ENCODE measurements at places on chromosomes 11 and 22.

GRCh38 chr11:1112351-1113191 lies 37.9 kb downstream of the MUC2 start:
- no peak for DNase-seq

- DNase-seq = peak; percentile 18
Observed at GRCh38 chr11:126874276-126874675, 126.3 kb downstream of the KIRREL3 start.

GRCh38 chr11:47257177-47257516 lies 649 bp upstream of the NR1H3 start:
- no peak for DNase-seq

- peak; percentile 47 for DNase-seq
Observed at GRCh38 chr11:69791276-69792180, 16.4 kb upstream of the FGF4 start.

- DNase-seq = no peak
Observed at GRCh38 chr11:118202599-118203422, 22.0 kb downstream of the JAML start.

- peak; percentile 90 for DNase-seq
Observed at GRCh38 chr22:20531404-20532201, 24.2 kb downstream of the MED15 start.

- peak; percentile 94 for DNase-seq
Observed at GRCh38 chr11:88779577-88779976, 286.2 kb downstream of the GRM5 start.

DNA sequence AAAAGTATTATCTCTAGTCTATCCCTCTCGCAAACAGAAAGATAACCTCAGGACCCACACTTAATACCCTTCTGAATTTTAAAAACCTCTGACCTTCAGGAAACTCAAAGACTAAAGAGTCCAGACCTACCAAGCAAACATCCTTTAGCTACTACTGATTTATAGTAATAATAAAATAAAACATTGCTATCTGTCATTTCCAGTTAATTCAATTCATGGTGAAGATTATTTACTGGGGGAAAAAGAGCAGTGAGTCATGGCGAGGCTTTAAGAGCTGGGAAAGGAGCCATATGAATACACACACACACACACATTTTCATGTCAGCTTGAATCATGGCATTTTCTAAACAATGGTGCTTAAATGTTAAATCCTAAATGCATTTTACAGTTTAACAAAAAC lies 87.1 kb downstream of the FAM76B start:
- peak; percentile 63 for DNase-seq

Data from foreskin fibroblast (primary cell).